ENCODE measurements at places on chromosomes 2 and 18. TPM values are rescaled to one million over a fixed set of nuclear protein-coding genes. Genes with fewer than 3 reads are reported as not detected.
A peak's percentile ranks its signal among the peaks of the same experiment; 100 is the strongest.

- H3K27me3 ChIP-seq = no peaks in the 10 kb centered on the region
- no peaks in the 10 kb centered on the region for H3K4me1 ChIP-seq
- no peak for DNase-seq
- H3K36me3 ChIP-seq = no peaks in the 10 kb centered on the region
- H3K4me3 ChIP-seq = no peak overlapping the region
- no peak overlapping the region for H3K27ac ChIP-seq
These were observed 86.2 kb downstream of the MCFD2 start for GRCh38 chr2:46829231-46829995.

Gene YIPF4
- total RNA-seq = 7.7 TPM

DNA sequence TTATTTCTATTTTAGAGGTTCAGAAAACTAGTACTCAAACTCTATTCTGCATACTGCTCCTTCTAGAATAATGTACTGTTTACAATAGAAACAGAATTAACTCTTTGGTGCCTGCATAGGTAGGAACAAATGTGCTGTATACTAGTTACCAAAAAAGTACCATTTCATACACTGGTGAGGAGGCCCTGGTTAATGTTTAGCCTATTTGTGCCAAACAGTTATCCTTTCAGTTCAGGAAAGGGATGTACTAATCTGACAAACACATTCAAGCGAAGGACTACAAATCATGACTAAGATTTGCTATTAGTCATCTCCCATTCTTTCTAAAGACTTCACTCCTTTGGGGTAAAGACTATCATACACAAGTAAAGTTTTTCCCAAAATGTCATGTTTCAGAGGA, 47.4 kb downstream of the EXOC6B start:
- no peaks in the 10 kb centered on the region for H3K36me3 ChIP-seq
- H3K27ac ChIP-seq = no peak overlapping the region
- H3K4me3 ChIP-seq = no peak overlapping the region
- H3K27me3 ChIP-seq = no peaks in the 10 kb centered on the region
- H3K4me1 ChIP-seq = no peaks in the 10 kb centered on the region

DNA sequence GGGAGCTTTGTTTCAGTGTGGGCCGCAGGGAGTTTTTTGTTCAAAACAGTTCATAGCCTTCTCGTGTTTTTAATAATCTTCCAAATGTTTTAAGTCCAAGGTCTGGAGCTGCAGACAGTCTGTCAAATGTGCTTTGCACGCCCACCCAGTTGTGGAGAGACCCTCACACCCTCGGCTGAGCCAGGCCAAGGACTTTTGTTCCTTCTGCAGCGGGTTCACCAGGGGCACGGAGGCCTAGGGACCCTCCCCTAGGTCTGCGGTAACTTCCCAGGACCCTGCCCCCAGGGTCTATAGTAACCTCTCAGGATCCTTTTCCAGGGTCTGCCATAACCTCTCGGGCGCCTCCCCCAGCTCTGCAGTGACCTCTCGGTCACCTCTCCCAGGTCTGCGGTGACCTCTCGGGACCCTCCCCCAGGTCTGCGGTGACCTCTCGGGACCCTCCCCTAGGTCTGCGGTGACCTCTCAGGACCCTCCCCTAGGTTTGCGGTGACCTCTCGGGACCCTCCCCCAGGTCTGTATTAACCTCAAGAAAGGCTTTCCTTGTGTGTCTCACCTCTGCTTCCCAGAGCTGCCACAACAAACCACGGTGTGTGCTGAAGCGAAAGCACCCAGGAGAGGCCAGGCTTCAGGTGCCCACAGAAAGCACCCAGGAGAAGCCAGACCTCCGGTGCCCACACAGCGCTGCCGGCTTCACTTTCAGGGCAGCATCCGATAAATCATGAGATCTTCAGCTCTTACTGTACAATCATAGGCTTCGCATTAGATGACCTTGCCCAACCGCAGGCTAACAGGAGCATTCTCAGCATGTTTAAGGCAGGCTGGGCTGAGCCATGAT, 301.9 kb upstream of the SALL3 start:
- no peak overlapping the region for H3K4me3 ChIP-seq
- H3K27me3 ChIP-seq = no peaks in the 10 kb centered on the region
- no peak for DNase-seq
- H3K27ac ChIP-seq = no peak overlapping the region
- H3K36me3 ChIP-seq = no peaks in the 10 kb centered on the region

GRCh38 chr18:55064760-55065159, 105.5 kb upstream of the CCDC68 start:
- no peak overlapping the region for H3K27ac ChIP-seq
- no peak for DNase-seq
- no peak overlapping the region for H3K4me3 ChIP-seq
- H3K36me3 ChIP-seq = no peaks in the 10 kb centered on the region
- no peaks in the 10 kb centered on the region for H3K4me1 ChIP-seq

Gene SULT1C2
- total RNA-seq = not detected

- H3K4me3 ChIP-seq = no peak overlapping the region
- no peaks in the 10 kb centered on the region for H3K4me1 ChIP-seq
These were observed 538.0 kb downstream of the SLC4A3 start for GRCh38 chr2:220165401-220165800.

DNA sequence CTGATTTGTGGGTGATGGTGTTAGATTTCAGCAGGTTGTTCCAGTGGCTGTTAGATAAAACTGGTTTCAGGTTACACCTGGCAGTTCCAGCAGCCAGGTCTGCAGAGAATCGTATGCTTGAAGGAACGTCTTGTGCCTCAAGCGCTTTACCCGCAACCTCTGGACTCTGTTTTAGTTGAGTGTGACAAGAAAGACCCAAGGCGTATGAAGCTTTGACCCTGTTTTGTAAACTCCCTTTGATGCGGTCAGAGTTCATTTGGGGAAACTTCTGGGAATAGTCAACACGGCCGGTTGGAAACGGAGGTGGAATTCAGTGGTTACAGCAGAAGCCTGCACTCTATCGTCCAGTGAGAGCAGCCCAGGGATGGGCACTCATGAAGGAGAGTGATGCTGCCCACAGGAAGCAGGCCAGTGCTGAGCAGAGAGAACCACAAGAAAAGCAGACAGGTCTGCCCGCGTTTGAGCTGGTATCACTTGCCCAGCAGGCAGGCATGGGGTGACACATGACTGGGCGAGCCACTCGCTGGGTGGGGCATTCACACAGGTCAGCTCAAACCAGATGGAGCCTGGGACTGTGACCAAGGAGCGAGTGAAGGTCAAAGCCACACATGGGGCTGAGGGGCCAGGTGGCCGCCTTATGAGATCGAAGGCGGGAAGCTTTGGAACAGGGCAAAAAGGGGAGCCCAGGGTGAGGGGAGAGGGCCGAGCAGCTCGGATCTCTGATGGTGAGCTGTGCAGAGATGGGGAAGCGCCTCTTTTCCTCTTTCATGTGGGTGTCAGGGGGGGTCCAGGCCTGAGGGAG, 99.6 kb upstream of the MBOAT2 start:
- DNase-seq = no peak
- no peaks in the 10 kb centered on the region for H3K36me3 ChIP-seq
- no peaks in the 10 kb centered on the region for H3K27me3 ChIP-seq
- H3K27ac ChIP-seq = no peak overlapping the region
- peaks cover 4% of the 10 kb centered on the region for H3K4me1 ChIP-seq

DNA sequence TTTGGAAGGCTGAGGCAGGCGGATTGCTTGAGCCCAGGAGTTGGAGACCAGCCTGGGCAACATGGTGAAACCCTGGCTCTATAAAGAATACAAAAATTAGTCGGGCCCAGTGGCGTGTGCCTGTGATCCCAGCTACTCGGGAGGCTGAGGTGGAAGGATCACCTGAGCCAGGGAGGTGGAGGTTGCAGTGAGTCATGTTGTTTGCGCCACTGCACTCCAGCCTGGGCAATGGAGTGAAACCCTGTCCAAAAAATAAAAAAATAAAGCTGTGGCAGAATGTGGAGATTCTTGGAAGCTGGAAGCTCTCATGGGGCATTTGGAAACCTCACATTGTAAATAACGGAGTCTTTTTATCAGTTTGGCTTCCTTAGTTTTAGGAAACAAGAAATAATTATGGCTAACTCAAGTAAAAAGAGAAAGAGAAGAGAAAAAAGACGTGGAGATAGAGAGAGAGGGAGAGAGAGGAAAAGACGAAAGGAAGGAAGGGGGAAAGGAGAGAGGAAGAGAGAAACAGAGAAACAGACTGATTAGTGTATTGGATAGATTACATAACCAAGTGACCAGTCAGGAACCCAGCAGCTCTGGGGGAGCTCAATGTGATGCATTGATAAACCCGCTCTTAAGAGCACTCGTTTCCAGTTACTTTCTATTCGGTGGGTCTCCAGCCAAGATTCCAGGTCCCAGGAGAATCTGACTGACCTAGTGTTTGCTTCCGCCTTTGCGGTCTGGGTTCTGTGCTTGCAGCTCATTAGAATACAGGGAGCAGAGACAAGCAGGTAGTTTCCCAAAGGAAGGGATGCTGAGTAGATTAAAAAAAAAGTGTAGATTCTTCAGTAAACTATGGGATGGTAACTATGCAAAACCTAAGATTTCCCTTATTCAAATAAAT, 1.1 kb upstream of the SPAST start:
- peak overlapping the region; percentile 90 for H3K4me3 ChIP-seq
- no peak for DNase-seq
- no peaks in the 10 kb centered on the region for H3K36me3 ChIP-seq
- H3K27me3 ChIP-seq = no peaks in the 10 kb centered on the region

Gene BCL11A
- total RNA-seq = 2.3 TPM

DNA sequence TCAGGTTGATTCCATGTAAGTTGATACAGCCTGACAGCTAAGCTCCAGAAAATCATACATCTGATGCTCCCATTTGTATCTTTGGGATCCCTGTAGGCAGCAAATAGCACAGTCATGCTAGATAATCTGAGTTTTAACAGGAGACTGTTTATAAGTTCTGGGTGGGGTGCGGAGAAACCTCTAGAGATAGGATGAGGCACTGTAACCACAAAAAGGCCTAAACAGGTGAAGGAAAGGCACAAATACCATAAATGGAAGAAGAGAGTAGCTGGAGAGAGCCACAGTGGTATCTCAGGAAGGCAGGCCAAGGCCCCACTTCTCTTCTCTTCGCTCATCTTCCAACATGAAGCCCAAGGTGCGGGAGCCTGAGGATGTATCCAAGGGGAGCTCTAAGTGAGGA, 18.1 kb upstream of the B4GALT6 start:
- peaks cover 4% of the 10 kb centered on the region for H3K4me1 ChIP-seq
- no peaks in the 10 kb centered on the region for H3K36me3 ChIP-seq
- H3K27me3 ChIP-seq = peaks cover 4% of the 10 kb centered on the region
- H3K27ac ChIP-seq = no peak overlapping the region

DNA sequence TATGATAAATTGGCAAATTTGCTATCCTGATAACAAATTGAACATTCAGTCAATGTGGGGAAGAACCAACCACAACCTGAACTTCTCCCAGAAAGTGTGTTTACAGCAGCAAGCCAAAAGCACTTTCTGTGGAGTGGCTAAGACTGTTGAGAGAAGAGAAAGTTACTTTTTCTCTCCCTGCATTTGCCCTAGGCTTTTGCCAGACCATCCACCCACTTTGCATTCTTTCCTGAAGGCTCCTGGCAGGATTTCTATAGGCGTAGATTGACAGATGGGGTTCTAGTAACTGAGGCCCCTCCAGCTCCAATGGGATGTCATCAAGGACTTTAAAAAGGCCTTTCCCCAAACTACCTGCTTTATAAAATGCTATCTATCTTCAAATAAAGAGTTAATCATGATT, 215.2 kb downstream of the GULP1 start:
- no peak overlapping the region for H3K27ac ChIP-seq
- H3K4me1 ChIP-seq = no peaks in the 10 kb centered on the region
- H3K4me3 ChIP-seq = no peak overlapping the region
- DNase-seq = no peak
- H3K36me3 ChIP-seq = no peaks in the 10 kb centered on the region
- H3K27me3 ChIP-seq = no peaks in the 10 kb centered on the region

Gene UGT1A3
- total RNA-seq = not detected

Gene CXCR4
- total RNA-seq = 1,661 TPM

GRCh38 chr2:38668779-38669479, 3.0 kb downstream of the GALM start:
- H3K4me3 ChIP-seq = peak overlapping the region; percentile 81
- no peaks in the 10 kb centered on the region for H3K36me3 ChIP-seq
- no peaks in the 10 kb centered on the region for H3K27me3 ChIP-seq
- no peak for DNase-seq

DNA sequence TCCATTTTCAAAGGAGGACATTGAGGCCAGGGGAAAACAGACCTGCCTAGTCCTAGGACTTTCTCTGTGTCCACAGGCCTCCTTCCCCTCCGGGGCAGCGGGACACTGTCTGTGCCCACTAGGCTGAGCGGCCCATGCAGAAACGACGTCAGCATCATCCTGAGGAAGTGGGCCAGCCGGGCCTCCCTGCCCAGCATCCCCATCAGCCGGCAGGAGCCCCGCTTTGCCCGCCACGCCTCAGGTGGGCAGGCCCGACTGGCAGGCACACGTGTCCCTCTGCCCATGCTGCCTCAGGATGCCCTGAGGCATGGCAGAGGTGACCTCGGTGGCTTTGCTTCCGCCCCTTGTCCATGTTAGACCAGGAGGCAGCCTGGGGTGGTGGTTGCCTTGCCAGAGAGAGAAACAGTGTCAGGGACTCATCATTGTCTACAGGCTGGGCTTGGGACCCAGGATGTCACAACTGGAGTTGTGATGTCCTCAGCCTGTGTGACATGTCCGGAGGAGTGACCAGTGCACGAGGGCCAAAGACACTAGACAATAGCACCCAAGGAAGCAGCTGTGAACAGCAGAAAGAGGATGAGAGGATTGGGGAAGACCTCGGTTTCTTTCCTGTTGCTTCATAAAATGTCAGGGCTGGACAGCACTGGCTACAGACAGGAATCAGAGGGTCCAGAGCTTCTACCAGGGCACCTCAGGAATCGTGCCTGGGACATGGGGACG, 36.8 kb downstream of the TOGARAM2 start:
- H3K36me3 ChIP-seq = no peaks in the 10 kb centered on the region
- no peak overlapping the region for H3K4me3 ChIP-seq
- H3K4me1 ChIP-seq = peaks cover 54% of the 10 kb centered on the region
- H3K27ac ChIP-seq = no peak overlapping the region

Gene MDH1B
- 0.25 TPM for total RNA-seq

DNA sequence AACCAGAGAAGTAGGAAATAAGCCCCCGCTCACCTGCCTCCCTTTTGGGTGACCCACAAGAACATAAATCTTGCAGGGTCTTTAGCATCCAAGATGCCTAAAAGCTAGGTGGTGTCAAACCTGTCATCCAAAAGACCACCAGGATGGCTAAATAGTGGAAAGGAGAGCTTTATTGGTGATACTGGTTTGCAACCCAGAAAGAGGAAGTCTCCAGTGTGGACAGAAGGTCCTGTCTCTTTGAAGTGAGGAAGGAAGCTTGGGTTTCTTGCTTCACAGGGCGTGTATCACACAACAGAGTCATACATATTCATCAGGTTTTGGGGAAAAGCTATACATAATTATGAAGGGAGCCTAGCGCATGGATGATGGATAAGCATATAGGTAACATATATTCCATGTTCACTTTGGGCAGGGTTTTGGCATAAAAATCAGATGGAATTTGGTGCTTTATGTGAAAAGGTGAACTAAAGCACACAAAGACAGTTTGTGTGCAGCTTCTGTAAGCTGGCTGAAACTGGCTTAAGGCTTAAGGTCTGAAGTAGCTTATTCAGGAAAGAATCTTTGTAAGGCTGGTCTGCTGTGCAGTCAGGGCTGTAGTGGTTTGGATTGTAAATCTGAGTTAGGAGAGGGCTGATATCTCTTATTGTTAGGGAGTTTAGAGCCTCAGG, 102.2 kb upstream of the MSH2 start:
- H3K4me3 ChIP-seq = no peak overlapping the region
- H3K36me3 ChIP-seq = no peaks in the 10 kb centered on the region
- no peaks in the 10 kb centered on the region for H3K27me3 ChIP-seq
- no peak overlapping the region for H3K27ac ChIP-seq
- no peaks in the 10 kb centered on the region for H3K4me1 ChIP-seq
